Renal cortical epithelial cell (primary cell): ENCODE measurements at places on chromosomes 4 and X. TPM values are rescaled to one million over a fixed set of nuclear protein-coding genes. Genes with fewer than 3 reads are reported as not detected.

DNA sequence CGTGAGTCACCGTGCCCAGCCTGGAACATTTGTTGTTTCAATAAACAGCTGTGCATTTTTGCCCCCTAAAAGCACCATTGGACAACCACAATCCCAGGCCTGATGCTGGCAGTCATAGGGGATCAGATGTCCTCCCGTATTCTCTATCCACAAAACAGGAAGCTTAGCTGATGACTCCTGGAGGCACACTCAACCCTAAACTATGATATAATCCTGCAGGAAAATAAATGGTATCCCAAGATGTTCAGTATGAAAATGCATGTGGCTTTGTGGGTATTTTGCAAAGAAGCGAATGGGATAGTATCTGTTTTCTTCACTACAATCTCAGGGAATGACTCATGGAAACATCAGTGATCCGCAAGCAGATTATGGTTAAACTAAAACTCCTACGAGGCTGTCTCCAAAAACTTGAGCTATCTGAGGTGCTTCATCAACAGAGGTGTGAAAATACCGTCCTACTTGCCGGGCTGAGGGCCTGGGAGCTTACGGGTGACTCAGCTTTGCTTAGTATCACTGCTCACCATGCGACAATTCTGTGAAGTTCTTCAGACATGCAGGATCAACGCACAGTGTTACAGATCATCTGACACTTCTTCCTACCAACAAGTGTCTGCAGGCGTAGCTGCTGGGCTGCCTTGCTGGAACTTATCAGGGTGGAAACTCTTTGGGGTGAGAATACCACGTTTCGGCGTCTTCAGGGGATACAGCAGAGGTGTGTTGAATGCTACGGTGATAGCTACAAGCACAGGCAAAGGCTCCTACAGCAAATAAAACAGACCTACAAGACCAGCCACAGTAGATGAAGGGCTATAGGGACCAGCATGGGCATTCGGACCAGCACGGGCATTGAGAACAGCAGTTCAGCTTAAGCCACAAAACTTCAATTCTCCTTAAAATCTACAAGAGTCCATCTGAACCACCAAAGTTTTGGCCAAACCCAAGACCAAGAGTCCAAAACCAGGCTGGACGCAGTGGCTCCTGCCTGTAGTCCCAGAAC lies 148.5 kb downstream of the DHRSX start:
- DNase-seq: peak; percentile 74

DNA sequence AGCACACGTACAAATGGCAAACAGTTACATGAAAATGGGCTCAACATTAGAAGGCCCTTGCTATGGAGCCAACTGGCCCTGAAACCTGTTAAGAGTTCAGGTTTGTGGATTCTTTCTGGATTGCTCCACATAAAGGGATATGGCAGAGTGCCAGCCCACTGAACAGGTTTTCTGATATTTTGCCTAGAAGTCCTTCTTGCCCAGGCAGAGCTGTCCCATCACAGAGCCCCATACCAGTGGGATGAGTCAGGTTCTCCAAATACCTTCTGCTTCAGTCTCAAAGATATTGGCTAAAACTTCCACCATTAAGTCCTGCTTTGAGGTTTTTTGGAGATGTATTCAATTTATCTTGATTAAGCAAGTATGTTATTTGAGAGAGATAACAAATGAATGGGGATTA lies 146.8 kb upstream of the IL1RAPL2 start:
- no peak for DNase-seq

GRCh38 chrX:21487832-21488231 lies 113.6 kb downstream of the CNKSR2 start:
- DNase-seq: peak; percentile 15

BGN gene
- 0.17 and 6.0 TPM in 2 replicates for total RNA-seq

GRCh38 chrX:57817302-57817701 lies 93.0 kb downstream of the ZXDA start:
- no peak for DNase-seq

ALAS2 gene
- not detected in 2 replicates for total RNA-seq

- DNase-seq: no peak
Observed at GRCh38 chr4:139131209-139131870, 45.7 kb downstream of the ELF2 start.

GRCh38 chr4:24070117-24070516 lies 180.3 kb upstream of the PPARGC1A start:
- peak; percentile 86 for DNase-seq

GRCh38 chrX:51804741-51805140 lies 61.5 kb downstream of the GSPT2 start:
- no peak for DNase-seq

- DNase-seq: peak; percentile 99
Observed at GRCh38 chr4:124631760-124632159, 80.8 kb downstream of the ANKRD50 start.

DNA sequence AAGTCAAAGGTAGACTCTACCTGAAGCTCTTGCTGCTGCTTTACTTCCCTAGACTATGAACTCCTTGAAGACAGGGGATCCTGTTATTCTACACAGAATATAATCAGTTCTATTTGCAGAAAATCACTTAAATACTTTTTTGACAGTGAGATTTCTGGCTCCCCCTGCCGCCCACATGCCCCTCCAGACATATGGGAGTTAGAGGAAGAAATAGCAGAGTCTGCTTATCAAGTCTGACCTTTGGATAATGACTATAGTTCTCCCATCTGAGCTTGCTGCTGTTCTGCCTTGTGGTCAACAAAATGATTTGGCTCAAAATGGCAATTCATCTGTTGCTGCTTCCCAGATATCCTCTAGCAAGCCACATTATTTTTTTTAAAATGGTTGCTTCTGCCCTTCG lies 101.1 kb downstream of the ENOX2 start:
- no peak for DNase-seq

- peak; percentile 14 for DNase-seq
Observed at GRCh38 chr4:106172861-106173260, 143.1 kb downstream of the TBCK start.

DNA sequence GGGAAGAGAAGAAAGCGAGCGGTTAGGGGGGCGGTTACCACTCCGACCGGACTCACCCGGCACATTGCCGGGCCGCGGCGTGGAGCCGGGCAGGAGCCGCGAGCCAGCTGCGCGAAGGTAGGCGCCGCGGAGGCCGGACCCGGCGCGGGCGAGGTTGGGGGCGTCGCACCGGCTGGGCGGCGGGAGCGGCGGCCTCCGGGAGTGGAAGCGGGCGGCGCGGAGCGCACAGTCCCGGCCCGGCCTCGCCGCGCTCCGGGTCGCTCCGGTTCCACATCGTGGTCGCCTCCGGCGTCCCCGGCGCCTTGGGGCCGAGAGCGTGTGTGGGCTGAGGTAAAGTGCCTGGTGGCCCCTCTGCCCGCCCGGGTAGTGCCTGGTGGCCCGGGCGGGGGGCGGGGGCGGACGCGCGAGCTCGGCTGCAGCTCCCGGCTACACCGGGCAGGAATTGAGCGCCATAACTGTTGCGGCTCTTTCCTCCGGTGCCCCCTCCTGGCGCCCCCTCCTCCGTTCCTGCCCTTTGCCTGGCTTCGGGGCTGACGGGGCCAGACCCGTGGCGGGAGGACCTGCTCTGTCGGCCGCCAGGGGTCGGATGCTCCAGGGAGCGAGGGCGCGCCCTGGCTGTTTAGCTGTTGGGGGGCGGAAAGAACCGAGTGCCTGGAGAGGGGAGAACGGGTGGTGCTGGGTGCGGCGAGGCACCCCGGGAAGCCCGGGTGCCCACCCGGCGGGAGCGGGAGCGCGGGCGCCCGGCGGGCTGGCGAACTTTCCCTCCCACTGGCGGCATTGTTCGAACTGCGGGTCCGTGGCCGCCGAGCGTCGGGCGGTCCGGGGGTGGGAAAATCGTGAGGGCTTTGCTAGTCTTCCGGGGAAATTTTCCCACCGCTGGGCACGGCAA lies 626 bp downstream of the JADE3 start:
- no peak for DNase-seq

GPM6B gene
- total RNA-seq: 0.10 and 0.87 TPM in 2 replicates

DNA sequence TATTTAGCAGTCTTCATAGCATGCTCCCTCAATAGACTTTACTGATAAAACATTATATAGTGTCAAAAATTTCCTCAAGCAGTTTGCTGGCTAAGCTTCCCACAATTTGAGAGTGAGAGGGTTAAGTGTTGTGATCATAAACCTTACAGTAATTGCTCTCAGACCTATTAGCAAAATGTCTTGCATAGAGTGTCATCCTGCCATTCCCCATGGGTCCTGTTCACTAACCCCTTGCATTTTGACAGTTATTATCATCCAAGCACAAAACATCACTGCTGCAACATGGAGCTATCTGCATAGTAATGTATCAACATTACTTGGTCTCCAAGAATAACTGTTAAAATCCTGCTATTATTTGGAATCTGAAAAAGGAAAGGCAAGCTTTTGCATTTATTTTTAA lies 196.1 kb upstream of the GK2 start:
- no peak for DNase-seq

DNA sequence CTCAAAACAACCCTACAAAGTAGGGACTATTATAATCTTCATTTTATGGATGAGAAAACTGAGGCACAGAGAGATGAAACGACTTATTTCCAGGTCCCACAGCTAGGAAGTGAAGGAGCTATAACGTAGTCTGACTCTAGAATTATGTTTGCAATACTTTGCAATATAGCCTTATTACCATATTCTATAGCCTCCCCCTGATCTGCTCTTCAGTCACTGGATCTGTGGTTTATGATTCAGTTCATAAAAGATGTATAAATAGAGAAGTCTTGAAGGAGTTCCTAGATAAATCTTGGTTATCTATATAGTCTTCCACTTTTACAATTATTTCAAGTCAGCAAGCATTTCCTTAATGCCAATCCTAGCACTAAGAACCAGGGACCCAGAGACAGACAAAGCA lies 57.5 kb downstream of the OPHN1 start:
- DNase-seq: no peak

GPC4 gene
- 19.4 and 80.6 TPM in 2 replicates for total RNA-seq

CENPVL2 gene
- total RNA-seq: not detected in 2 replicates

NKX3-2 gene
- not detected in 2 replicates for total RNA-seq

DNA sequence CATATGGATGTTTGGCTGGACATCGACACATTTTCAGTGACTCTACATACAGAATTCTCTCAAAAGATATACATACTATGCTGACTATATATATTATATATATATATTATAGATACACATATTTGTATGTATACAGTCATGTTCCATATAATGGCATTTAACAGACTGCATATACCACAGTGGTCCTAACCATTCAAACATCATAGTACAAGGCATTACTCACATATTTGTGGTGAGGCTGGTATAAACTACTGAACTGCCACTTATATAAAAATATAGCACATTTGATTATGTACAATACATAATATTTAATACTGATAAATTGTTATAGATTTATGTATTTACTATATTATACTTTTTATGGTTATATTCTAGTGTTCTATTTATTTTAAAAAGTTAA lies 168.5 kb downstream of the IL15 start:
- DNase-seq: no peak

TBX22 gene
- 0.05 TPM in 1 of 2 replicates, not detected in the other for total RNA-seq

MID2 gene
- total RNA-seq: 16.5 and 29.3 TPM in 2 replicates

DNA sequence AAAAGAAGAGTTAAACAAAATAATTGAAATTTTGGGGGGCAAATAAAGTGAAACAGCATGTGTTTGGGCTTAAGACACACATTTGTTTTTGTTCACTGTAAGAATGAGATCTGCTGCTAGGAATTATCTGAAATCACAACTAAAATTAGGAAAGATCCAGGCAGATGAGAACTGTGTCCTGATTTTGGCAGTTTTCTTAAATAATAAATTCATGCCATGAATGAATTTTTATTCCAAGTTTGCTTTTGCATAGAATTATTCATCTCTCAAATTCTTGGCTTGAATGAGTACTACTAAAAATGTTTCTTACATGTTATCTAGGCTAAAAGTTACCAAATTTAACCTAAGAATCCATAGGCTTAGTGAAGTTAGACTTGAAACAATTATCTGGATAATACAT lies 321.7 kb downstream of the ANK2 start:
- DNase-seq: no peak

SPINK2 gene
- 0.45 TPM in 1 of 2 replicates, not detected in the other for total RNA-seq

DNA sequence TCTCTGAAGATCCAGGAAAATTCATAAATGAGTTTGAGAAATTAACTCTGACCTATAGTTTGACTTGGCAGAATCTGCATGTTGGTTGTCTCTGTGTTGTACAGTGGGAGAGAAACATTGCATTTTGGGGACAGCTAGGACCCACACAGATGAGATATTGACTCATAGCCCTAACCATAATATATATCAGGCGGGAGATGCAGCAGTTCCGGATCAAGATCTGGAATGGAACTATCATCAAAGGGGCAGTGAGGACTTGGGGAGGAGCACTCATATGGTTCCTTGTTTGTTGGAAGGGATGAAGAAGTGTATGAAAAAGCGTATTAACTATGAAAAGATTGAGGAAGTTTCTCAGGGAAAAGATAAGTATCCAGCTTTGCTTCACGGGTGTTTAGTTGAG lies 14.0 kb downstream of the CXCL2 start:
- DNase-seq: no peak

GRCh38 chrX:2714551-2714950 lies 23.5 kb downstream of the CD99 start:
- no peak for DNase-seq

HOPX gene
- 1.2 and 7.5 TPM in 2 replicates for total RNA-seq

- peak; percentile 94 for DNase-seq
Observed at GRCh38 chrX:100643956-100644860, at the start of gene SRPX2. Gene SRPX2 (plus strand): TSS chrX:100644199. CDS start chrX:100646323, 2,124 bp downstream.

DNA sequence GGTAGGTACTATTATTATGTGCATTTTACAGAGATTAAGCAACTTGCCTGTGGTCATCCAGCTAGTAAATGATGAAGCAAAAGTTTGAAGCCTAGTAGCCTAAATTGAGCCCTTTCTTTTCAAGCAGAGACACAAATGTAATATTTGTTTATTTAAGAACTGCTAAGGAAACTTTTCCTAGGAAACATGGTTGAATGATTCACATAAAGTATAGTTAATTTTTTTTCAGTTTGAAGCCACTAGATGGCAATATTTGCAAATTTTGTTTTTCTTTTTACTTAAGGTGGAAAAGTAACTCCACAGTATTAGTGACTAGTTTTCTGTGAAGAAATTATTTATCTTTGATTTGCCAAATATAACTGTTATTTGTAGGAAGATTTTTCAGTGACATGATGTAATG lies 52.8 kb upstream of the ANKRD17 start:
- peak; percentile 73 for DNase-seq

- peak; percentile 3 for DNase-seq
Observed at GRCh38 chrX:152632445-152633097, 5.1 kb upstream of the GABRQ start.

DNA sequence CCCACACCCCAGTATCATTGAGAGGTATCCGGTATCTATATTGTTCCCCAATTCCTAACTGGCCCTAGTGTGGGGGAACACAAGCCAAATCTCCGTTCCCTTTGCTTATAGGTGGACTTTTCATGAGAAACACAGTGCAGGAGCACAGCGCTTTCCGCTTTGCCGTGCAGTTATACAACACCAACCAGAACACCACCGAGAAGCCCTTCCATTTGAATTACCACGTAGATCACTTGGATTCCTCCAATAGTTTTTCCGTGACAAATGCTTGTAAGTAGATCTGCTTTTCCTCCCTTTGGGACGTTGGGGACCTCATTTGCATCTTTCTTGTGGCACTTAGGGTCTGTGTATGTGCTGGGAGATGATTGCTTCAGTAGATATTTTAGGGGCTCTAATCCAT lies 1.6 kb downstream of the GRIA3 start:
- DNase-seq: no peak

GRCh38 chr4:72348701-72349100 lies 220.3 kb downstream of the ADAMTS3 start:
- DNase-seq: no peak

GRCh38 chr4:155624478-155624877 lies 42.2 kb upstream of the GUCY1A1 start:
- DNase-seq: peak; percentile 97
